Left colon (tissue), 2 donors: ENCODE measurements at places on chromosomes 7 and 10. TPM values are rescaled to one million over a fixed set of nuclear protein-coding genes. Genes with fewer than 3 reads are reported as not detected.

Gene CDCA7L
- 17.1 TPM for total RNA-seq

Gene COL1A2
- total RNA-seq: 103 TPM

Gene MEST
- total RNA-seq: 47.7 TPM

Gene SLC35B4
- 8.8 TPM for total RNA-seq

Gene MICALL2
- 83.2 TPM for total RNA-seq

GRCh38 chr7:146355216-146355615 lies 238.6 kb downstream of the CNTNAP2 start:
- no peak for DNase-seq

DNA sequence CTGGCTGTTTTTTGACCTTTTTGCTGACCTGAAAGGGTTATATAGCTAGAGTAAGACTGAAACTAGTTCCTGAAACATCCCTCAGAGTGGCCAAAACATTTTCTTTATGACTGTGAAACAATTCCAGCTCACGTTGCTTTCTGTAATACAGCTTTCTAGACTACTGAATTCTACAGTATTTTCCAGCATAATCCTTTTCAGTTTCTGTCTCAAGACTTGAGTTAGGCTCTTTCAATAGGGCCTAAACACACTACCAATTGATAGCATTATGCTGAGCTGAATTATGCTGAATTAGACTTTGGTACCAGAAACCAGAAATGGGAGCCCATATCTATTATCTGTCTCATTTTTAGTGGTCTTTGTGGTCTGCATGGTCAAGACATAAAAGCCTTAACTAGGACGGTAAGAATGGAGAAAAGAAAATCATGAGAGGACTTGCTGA lies 72.6 kb downstream of the EPDR1 start:
- DNase-seq: no peak

GRCh38 chr7:73536479-73536878 lies 14.4 kb upstream of the BAZ1B start:
- no peak for DNase-seq

DNA sequence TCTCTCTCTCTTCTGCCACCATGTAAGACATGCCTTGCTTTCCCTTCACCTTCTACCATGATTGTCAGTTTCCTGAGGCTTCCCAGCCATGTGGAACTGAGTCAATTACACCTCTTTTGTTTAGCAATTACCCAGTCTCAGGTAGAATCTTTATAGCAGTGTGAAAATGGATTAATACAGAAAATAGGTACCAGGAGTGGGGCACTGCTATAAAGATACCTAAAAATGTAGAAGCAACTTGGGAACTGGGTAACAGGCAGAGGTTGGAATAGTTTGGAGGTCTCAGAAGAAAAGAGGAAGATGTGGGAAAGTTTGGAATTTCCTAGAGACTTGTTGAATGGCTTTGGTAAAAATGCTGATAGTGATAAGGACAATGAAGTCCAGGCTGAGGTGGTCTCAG lies 15.6 kb downstream of the GALNTL5 start:
- no peak for DNase-seq

- no peak for DNase-seq
These were observed 177.6 kb downstream of the PRKAG2 start for GRCh38 chr7:151699147-151699927.

DNA sequence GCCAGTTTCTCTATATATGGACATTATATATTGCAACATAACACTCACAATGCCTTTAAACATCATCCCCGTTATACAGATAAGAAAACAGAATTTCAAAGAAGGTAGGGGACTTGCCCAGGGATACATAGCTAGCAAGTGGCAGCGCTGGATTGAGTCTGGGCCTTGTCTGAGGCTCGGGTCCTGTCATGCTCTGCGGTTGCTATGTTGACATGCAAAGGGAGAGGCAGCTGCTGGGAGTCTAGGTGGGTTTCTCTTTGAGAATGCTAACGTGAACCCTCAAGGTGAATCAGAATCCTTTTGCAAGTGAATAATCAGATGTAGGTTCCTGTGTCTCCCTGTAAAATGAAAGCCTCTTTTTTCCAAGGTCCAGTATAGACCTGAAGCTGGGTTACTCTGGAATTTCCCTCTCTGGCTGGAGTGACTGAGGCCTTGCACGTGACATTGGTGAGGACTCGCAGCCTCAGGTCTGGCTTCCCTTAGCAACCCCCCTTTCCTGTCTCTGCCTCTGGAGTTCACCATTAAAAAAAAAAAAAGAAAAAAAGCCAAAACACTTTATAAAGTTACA lies 38.9 kb downstream of the TCF7L2 start:
- no peak for DNase-seq

- peak; percentile 64 for DNase-seq
These were observed 39.2 kb downstream of the WBP1L start for GRCh38 chr10:102782673-102783551.

- no peak for DNase-seq
These were observed 5.5 kb downstream of the ADRA2A start for GRCh38 chr10:111082102-111082975.

- DNase-seq: no peak
These were observed 233.6 kb downstream of the COBL start for GRCh38 chr7:51082940-51083533.

GRCh38 chr10:131485732-131486131 lies 174.2 kb upstream of the TCERG1L start:
- DNase-seq: no peak

DNA sequence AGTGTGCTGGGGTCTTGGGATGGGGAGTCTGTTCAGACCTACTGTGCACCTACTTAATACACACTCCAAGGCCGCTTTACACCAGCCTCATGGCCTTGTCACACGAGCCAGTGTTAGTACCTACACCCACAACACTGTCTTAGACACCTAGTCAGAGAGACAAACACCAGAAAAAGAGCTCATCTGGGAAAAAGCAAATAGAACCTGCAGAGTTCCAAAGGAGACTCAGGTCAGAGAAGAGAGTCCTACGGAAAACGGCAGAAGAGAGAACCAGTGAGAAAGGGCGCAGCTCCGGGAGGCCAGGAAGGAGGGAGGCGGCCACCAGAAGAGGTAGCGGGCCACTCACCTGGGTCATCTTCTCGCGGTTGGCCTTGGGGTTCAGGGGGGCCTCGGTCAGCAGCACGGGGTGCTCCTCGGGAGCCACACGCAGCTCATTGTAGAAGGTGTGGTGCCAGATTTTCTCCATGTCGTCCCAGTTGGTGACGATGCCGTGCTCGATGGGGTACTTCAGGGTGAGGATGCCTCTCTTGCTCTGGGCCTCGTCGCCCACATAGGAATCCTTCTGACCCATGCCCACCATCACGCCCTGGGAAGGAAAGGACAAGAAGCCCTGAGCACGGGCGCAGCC lies 105.3 kb upstream of the TNRC18 start:
- peak; percentile 23 for DNase-seq

GRCh38 chr7:79897166-79897565 lies 237.5 kb upstream of the GNAI1 start:
- DNase-seq: no peak

- DNase-seq: no peak
These were observed 39.1 kb downstream of the NRCAM start for GRCh38 chr7:108417144-108417543.

GRCh38 chr7:156003220-156004162 lies 191.2 kb upstream of the SHH start:
- no peak for DNase-seq

- DNase-seq: no peak
These were observed 543 bp downstream of the HMX3 start for GRCh38 chr10:123136221-123136805.

- DNase-seq: no peak
These were observed 469.3 kb upstream of the KLF6 start for GRCh38 chr10:4254101-4254994.
